ENCODE measurements at places on chromosomes 3 and 15. TPM values are rescaled to one million over a fixed set of nuclear protein-coding genes. Genes with fewer than 3 reads are reported as not detected.

DNA sequence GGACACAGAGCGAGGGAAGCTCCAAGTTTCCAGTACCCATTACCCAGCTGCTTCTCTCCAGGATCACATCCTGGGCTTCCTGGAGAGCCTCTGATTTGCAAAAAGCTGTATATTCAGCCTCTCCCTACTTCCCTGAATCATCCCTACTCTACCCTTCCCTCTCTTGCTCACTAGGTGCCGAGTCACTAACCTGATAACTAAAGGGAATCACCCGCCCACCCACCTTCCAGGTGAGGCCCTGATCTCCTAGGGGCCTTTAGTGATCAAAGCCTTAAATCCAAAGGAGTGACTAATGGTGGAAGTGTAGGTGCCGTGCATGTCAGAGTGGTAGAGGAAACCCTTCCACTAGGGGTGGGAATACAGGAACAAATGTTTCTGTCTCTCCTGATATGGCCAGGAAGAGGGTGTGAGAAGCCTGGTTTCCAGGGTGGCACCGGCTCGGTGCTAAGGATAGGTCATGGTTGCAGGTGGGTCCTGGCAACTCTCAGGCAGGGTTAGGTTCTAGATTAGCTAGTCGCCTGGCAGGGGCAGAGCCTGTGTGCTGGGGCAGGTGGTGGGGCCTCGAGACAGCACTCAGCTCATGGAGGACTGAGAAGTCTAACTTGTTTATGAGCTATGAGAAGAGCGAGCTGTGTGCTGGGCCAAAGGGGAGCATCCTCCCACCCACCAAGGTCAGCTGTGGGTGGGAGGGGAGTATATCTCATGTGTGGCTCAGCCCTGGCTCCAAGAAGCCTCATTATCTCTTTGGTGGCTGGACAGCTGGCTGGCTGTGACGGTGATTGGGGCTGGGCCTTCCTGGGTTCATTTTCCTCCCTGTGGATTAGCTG is 10.1 kb downstream of the SEMA7A start:
- no peak for DNase-seq

GRCh38 chr3:55362210-55362960 is 124.7 kb downstream of the WNT5A start:
- no peak for DNase-seq

- DNase-seq = no peak
These were observed 464.9 kb downstream of the MFSD1 start for GRCh38 chr3:159266779-159267178.

- no peak for DNase-seq
These were observed 208.8 kb upstream of the CTDSPL start for GRCh38 chr3:37652851-37653250.

DNA sequence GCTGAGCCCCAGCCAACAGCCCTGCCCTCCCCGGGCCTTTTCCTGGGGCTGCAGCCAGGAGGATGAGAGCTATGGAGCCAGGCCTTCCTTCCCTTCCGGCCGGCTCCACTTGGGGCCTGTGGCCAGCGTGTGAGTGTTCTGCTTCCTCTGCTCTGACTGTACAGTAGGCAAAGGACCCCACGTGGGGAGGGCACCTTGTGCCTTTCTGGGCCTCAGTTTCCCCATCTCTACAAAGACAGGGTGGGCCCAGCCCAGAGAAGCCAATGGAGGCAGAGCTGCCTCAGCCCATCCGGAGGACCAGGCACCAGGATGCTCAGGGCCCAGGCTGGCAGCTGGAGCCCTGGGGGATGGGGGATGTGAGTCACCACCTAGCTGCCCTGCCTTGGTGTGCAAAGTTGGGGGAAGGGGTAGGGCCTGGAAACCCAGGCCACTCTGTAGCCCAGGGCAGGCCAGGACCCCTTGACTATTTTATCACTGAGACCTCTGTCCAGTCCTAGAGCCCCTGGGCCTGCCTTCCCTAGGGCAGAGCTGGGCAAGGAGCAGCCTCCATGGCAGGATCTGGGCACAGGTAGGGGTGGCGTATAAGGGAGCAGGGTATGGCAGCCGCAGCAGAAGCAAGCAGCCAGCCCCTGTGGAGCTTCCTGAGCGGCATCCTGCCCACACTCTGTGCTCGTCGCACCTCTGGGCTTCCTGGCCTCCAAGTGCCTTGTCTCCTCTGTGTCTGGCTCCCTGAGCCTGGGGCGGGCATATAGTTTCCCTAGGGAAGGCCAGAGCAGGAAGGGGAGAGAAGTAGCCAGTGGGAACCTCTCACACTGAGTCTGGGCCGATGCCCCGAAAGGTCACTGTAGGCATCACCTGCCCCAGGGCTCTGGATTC is 1.8 kb downstream of the PSTPIP1 start:
- no peak for DNase-seq

- peak; percentile 3 for DNase-seq
These were observed 118.5 kb downstream of the TLE3 start for GRCh38 chr15:69979262-69979661.

GRCh38 chr15:50150349-50150748 is 31.3 kb upstream of the ATP8B4 start:
- DNase-seq = no peak

DNA sequence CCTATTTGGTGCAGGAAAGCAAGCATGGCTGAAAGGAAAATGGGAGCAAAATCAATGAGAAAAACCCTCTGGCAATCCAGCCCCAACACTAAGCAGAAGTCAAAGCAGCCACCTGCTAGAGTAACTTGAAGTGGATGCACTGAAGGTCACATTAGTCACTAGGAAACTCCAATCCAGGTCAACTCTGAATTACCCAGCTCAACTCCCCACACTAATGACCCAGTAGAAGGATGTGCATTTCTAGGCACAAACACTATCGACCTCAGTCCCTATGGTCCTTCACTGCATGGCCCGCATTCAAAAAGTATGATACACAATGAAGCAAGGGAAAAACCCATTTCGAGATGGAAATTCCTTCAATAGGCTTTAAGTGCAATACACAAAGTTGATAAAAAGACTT is 80.6 kb downstream of the RAD18 start:
- no peak for DNase-seq

DNA sequence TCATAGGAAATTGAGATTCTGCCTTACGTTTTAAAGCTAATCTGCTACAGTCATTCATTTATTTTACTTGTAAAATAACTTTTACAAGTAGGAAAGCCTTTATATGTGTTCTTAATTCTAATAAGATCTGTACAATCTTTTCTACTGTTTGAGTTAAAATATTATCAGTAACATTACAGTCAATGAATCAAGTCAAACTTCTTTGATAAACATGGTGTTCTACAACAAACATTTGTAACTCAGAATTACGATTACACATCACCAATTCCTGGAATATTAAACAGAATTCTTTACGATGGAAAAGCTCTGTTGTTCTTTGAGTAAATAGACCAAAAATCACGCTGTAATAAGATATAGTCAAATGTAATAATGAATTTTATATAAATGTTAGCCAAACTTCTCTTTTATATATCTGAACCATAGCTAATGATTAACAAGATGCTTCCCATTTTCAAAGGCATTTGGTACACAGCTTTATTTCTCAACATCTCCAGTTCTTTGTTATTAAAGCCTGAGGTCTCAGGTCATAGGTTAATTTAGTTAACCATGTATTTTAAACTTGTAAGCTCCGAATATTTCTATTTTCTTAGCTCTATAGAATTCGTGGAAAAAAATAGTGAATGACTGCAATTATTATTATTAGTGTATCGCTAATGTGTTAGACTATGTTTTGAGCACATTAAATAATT is 232.4 kb downstream of the NAALADL2 start:
- DNase-seq = no peak

- DNase-seq = no peak
These were observed 32.9 kb downstream of the PIK3CA start for GRCh38 chr3:179181021-179181472.

GRCh38 chr3:66490214-66490613 is 10.6 kb downstream of the LRIG1 start:
- DNase-seq = no peak

DNA sequence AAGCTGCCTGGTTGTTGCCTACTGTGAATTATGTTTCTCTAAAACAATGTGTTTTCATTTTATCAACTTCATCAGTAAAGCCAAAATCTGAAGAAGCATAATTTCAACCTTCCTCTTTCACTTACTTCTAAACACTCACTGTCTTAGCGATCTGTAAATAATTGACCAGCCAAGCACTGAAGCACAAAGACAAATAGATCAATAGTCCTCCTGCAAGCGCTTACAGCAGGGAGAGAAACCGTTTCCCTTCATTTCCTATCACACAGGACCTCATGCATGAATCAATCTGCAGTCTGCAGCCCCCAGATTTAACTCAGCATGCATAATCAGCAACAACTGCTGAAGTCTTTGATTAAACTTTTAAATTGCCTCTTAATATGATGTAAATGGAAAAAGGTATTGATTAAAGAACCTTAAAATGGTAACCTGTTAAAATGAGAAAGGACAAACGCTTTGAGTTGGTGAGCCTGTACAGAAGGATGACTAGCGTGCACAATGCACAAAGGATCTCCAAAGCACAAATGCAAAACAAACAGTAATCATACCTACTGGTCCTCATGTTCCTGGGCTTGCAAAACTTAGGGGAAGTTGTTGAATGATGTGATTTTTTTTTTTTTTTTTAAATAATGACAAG is 370.2 kb upstream of the ZNF385D start:
- DNase-seq = no peak

DNA sequence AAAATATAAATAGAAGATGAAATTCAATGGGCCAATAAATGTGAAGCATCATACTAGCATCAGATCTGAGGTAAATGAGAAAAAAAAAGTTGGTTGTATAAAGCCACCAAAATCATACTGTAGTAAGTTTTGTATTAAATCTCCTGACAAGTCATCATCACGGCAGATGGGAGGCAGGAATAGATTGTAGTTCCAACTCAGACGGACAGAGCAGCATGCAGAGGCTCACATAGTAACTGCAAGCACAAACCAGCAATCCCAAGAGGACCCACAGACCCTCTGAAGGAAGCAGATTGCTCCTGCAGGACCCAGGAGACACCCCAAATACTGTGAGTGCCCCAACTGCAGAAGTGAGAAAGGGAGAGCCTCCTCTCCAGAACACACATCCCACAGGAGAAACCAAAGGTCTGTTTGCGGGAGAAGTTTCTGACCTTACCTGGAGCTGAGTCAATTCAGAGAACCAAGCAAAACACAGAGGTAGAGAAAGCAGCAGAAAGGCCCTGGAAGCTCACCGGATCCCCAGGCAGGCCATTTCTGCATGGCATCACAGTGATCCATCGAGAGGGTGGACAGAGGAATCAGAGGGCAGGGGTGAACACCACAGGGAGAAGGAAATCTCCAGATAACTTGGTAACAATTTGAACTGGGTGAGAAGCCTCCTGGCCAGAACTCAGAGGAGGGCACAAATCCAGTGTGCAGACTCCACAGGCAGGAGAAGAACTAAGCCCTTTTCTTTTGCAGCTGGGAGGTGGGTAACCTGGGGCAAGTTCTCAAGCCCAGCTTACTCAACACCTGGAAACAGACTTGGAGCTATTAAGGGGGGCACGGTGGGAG is 141.6 kb upstream of the ARHGEF26 start:
- DNase-seq = no peak

- DNase-seq = peak; percentile 74
These were observed 6.5 kb upstream of the TNK2 start for GRCh38 chr3:195914648-195915473.

GRCh38 chr3:171556148-171556547 is 95.9 kb upstream of the TNIK start:
- no peak for DNase-seq

DNA sequence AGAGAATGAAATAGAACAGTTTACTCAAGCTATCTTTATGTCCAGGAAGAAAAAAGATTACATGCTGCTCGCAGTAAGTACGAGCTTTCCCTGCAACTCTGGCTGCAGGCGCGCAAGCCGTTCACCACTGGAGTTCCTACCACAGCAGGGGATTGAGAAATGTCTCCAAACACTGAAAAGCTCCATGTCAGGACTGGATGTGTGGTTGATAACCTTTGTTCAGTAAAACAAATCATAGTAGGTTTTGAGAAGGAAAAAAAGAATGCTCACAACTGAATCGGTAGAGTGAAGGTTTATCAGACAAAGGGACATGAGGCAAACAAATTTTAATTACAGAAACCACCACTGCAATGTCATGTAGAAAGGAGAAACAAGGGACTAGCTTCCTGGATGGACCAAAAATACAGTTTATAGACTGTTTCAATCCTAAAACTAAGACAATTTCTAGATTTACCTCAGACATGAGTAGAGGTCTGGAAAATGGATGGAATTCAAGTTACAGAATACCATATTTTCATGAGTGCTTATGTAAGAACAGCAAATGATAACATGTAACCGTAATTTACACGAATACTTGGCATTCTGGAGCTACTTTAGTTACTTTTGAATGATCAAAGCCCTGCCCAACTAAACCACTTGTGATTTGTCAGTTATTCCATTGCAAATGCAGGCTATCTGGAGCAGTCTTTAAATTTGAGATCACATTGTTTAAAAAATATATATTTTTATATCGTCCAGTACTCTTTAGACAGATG is 471.1 kb downstream of the SHQ1 start:
- DNase-seq = no peak

Gene NMNAT3
- total RNA-seq = 2.5 TPM

Gene CCR3
- not detected for total RNA-seq

Gene RHOV
- 1.7 TPM for total RNA-seq

Gene SPTSSB
- total RNA-seq = 0.22 TPM

Gene PROK2
- not detected for total RNA-seq

Gene GXYLT2
- total RNA-seq = 2.8 TPM

Gene CHL1
- total RNA-seq = 0.17 TPM

Gene JMJD7
- total RNA-seq = 10.4 TPM

Measured in epithelial cell of proximal tubule (primary cell).